Bronchial epithelial cell (primary cell): ENCODE measurements at places on chromosomes 1 and 21. TPM values are rescaled to one million over a fixed set of nuclear protein-coding genes. Genes with fewer than 3 reads are reported as not detected.

Gene FMN2
- under 0.01 TPM in 1 of 2 replicates, not detected in the other for total RNA-seq

Gene DYNLT5
- total RNA-seq = not detected in 2 replicates

Gene DNAH14
- total RNA-seq = 10.5 and 11.9 TPM in 2 replicates

Gene SELENON
- total RNA-seq = 3.4 and 6.4 TPM in 2 replicates

Gene HHIPL2
- total RNA-seq = under 0.01 and 0.13 TPM in 2 replicates

Gene CSMD2
- total RNA-seq = not detected in 2 replicates

Gene FASLG
- not detected in 2 replicates for total RNA-seq

Gene SIK1
- total RNA-seq = 33.2 and 46.9 TPM in 2 replicates

Gene OVAAL
- not detected in 2 replicates for total RNA-seq

Gene NPHS2
- total RNA-seq = not detected in 2 replicates

Gene AMY1C
- 0.26 TPM in 2 replicates for total RNA-seq

Gene RXFP4
- not detected in 2 replicates for total RNA-seq

Gene C4BPA
- not detected in 2 replicates for total RNA-seq
